ENCODE measurements at places on chromosomes 5 and 9. TPM values are rescaled to one million over a fixed set of nuclear protein-coding genes. Genes with fewer than 3 reads are reported as not detected.

GRCh38 chr5:123496892-123497291, 15.1 kb upstream of the CSNK1G3 start:
- DNase-seq: no peak

MOB3B gene
- total RNA-seq: 12.4 TPM

FAM81B gene
- not detected for total RNA-seq

SEMA5A gene
- 8.1 TPM for total RNA-seq

IL17B gene
- total RNA-seq: not detected

SLIT3 gene
- 0.59 TPM for total RNA-seq

All from GM23338 (cell line).